ENCODE measurements at places on chromosomes 6 and 20. TPM values are rescaled to one million over a fixed set of nuclear protein-coding genes. Genes with fewer than 3 reads are reported as not detected.

NOX3 gene
- not detected for polyA plus RNA-seq

PKIB gene
- polyA plus RNA-seq: 0.44 TPM

NEDD9 gene
- 10.0 TPM for polyA plus RNA-seq

- DNase-seq: no peak
Measured at GRCh38 chr6:1758076-1758679, 148.5 kb downstream of the FOXC1 start.

DNA sequence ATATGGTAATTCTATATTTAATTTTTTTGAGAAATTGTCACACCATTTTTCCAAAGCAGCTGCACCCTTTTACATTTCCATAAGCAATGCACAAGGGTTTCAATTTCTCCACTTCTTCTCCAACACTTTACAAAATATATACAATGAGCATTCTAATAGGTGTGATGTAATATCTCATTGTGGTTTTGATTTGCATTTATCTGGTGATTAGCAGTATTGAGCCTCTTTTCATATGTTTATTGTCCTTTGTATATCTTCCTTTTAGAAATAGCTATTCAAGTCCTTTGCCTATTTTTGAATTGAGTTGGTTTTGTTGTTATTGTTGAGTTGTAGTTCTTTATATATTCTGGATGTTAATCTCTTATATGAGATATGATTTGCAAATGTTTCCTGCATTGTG lies 47.6 kb upstream of the HBS1L start:
- no peak for DNase-seq
